ENCODE measurements at places on chromosomes 13 and 19.

DNA sequence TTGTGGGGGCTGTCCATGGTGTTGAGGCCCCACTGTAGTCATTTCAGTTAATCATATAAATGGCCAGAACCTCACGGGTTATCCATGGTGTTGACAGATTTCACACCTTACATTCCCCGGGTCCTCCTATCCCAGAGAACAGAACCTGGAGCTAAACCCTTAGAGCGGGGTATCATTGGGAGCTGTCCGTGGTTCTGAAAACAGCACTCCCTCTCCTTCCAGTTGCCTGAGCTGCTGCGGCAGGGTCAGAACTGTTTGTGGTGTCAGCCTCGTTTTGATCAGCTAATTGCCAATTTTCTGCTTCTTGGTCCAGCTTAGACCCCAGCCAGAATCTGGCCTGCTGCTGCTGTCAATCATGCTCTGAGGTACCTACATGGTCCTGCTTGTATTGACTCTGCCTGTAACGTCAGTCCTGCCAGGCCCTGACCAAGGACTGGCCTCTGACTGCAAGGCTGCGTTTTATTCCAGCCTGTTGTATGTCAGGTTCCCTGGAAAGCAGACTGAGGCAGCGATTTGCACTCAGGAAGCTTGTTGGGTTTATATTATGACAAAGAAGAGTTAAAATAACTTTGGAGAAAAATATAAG is 55.8 kb upstream of the KCTD15 start:
- no peak for DNase-seq

GRCh38 chr13:87078947-87079795 is 592.0 kb upstream of the SLITRK5 start:
- no peak for DNase-seq

- no peak for DNase-seq
Measured at GRCh38 chr13:93217721-93218261, 8.8 kb upstream of the GPC6 start.

DNA sequence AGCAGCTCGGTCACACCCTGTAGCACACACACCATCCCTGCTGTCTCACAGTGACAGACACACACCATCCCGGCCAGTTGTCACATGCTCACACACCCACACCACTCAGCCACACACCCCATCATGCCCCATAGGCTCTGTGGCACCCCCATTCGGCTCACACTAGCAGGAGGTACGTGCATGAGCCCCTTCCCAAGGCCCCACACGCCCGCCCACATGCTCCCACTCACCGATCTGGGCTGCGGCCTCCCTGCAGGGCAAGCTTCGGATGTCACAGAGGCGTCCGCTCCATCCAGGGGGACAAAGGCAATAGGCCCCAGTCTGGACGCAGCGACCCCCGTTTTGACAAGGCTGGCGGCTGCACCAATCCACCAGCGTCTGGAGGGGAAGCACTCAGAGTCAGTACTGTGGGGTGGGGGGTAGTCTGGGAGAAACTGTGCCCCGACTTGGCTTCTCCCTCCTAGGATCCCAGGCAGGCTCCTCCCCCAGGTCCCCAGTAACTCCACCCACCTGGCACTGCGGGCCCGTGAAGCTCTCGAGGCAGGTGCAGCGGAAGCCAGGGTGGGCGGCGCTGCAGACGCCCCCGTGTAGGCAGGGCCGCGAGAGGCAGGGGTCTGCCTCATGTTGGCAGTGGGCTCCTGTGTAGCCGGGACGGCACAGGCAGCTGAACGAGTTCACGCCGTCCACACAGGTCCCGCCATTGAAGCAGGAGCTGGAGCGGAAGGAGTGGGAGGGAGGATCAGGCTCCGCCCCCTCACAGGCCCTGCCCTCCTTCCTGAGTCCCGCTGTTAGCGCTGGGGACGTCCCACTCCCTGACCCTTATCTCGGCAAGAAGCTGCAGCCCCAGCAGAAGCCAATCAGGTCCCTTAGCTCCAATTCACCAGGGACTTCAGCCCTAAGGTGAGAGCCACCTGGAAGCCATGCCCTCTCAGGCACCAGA is 20.1 kb downstream of the NOTCH3 start:
- DNase-seq, result no peak

DNA sequence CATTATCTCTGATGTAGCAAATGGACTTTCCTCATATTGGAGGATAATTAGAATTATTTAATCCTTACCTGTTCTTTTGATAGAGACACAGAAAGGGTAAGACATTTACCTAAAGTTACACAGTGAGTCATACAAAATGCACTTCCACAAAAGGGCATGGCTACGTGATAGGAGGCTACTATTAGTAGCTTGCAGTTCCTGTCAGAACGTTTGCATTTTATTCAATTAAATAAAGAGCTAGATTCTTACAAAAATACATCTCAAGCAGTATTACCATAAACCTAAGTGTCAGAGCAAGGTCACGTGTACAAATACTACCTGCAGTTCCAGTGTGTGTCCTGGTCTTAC is 120.6 kb downstream of the ESD start:
- DNase-seq, result no peak

GRCh38 chr13:108444448-108444847 is 174.9 kb downstream of the TNFSF13B start:
- no peak for DNase-seq

- peak; percentile 31 for DNase-seq
Measured at GRCh38 chr19:56105090-56105701, 15.9 kb downstream of the ZNF787 start.

DNA sequence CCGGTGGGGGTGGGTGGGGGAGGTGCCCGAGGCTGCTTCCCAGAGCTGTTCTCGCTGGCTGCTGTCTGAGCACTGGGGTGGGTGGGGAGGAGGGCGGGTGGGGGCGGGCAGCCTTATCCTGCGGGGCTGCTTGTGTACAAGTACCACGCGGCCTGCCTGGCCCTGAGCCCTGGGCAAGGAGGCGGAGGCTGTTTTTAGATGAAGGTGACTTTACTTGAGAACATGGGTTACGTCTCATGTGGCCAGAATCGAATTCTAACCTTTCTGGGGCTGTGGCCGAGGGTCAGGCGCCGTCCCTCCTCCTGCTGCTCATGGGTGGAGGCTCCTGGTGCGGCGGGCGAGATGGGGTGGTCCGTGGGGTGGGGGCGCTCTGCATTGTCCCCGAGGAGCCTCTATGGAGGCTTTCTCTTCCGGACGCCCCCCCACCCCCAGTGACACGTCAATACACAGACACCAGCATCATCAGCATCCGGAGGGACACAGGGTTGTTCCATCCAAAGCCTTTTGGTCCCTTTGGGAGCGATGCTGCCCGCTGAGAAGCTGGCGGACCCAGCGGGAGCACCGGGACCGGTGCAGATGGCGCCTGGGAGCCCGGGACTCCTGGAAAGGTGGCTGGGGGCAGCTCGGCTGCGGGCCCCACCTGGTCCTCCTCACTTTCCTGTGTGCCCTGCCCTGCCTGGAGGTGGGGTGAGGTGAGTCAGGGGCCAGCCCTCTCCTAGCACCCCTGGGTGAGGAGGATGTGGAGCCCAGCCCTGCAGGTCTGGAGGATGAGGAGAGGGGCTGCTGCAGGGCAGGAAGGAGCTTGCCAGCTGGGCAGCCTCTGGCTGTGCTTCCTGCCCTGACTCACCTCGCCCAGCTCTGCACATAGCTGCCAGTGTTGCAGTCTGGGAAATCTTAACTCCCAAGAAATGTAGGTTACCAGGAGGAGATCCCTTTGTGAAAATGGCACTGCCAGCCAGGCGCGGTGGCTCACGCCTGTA is 3.4 kb downstream of the BSG start:
- no peak for DNase-seq

GRCh38 chr19:13212759-13213330 is 62.6 kb downstream of the IER2 start:
- DNase-seq, result no peak
